HuH-7.5 (cell line): ENCODE measurements at places on chromosomes 6 and 20.

DNA sequence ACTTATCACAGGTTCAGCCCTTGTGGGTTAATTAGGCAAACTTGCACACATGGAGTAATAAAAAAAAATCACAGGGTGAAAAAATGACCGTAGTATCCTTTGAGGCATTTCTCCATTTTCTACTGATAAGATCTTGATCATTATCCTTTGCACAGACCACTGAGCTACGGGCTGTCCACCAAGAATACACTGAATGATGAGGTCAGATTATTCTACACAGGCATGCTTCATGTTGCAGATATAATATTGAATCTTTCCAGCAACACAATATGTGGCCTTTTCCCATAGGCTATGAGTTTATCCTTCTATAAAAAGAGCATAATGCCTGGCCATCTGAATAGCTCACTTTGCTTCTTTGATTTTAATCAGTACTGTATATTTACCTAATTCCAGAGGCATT, 168.9 kb downstream of the FRK start:
- no peak for DNase-seq

DNA sequence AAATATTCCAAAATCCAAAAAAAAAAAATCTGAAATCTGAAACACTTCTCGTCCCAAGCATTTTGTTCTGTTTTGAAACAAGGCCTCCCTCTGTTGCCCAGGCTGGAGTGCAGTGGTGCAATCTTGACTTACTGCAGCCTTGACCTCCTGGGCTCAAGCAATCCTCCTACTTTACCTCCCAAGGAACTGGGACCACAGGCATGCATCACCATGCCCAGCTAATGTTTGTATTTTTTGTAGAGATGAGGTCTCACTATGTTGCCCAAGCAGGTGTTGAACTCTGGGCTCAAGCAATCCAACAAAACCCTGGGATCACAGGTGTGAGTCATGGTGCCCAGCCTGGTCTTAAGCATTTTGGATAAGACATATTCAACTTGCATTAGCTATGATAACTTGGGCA, 13.6 kb downstream of the SESN1 start:
- no peak for DNase-seq

GRCh38 chr6:107822176-107823046, 1.7 kb downstream of the SCML4 start:
- no peak for DNase-seq

DNA sequence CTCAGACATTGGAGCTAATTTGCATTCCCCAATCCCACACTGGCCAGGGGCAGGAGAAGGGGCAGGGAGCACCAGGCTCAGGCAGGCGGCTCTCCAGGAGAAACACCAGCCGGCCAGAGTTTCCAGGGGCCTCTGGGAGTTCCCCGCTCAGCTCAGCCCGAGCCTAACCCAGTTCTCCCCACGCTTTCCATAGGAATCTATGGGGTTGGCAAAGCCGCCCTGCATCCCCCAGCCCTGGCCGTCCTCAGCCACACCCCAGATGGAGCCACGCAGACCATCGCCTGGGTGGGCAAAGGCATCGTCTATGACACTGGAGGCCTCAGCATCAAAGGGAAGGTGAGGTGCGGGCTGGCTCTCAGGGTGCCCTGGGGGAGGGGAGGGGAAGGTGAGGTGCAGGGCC, 8.2 kb downstream of the NPEPL1 start:
- no peak for DNase-seq

- no peak for DNase-seq
These were observed 65.9 kb downstream of the FAM135A start for GRCh38 chr6:70479236-70479635.

- DNase-seq = no peak
These were observed 12.5 kb downstream of the WDR27 start for GRCh38 chr6:169689287-169689686.

DNA sequence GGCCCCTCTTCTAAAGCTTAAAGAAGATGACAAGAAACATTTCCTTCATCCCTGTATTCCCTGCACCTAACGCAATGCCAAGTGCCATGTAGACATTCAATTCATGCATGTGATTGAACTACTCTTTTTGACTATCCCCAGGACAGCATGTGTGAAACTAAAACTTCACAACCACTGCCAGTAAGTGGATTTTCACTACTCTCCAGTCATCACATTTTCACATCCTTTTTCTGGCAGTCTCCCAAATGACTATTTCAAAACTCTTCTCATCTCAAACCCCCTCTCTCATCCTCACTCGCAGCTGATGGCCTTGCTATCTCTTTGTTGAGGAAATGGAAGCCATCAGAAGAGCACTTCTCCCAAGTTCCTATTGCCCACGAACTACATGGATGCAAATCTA, 122.6 kb downstream of the OPRM1 start:
- no peak for DNase-seq

GRCh38 chr20:59324521-59325141, 24.2 kb downstream of the EDN3 start:
- no peak for DNase-seq

- no peak for DNase-seq
These were observed 65.9 kb downstream of the AIG1 start for GRCh38 chr6:143126574-143126941.

GRCh38 chr6:42947950-42948349, 12.6 kb upstream of the GNMT start:
- no peak for DNase-seq

DNA sequence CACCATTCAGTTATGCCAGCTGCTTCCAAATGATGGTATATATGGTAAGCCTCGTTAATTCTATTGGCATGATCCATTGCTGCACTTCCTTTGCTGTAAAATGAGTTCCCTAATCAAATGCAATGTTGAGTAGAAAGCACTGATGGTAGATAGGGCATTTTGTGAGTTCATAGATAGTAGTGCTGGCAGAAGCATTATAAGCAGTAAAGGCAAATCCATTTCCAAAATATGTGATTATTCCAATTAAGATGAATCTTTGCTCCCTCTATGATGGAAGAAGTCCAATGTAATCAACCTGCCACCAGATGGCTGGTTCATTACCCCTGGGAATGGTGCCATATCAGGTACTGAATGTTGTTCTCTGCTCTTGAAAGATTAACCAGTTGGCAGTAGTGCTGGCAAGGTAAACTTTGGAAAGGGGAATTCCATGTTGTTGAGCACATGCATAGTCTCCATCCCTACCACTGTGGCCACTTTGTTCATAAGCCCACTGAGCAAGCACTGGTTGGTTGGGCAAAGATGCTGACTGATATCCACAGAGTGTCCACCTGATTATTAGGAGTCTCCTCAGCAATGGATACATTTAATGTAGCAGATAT, 5.6 kb upstream of the TBPL1 start:
- DNase-seq = no peak

- DNase-seq = no peak
These were observed 1138.9 kb upstream of the ADGRB3 start for GRCh38 chr6:67496191-67496590.

DNA sequence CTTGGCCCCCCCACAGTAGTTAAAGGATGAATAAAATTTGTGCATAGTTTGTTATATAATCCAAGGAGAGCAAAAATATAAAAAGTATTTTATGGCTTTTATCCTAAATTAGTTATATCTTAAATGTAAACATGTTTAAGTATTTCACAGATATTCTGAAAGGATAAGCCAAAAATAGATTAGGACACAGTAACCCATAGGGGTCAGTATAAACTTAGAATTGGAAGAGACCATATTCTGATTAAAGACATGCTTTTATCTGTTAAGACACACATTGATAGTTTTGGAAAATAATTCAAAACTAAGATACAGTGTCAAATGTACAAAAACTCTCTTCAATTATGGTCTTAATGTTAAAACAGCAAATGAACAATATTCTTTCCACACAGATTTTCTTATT, 4.5 kb upstream of the SERINC1 start:
- no peak for DNase-seq
